ENCODE measurements at places on chromosomes 11 and 22. TPM values are rescaled to one million over a fixed set of nuclear protein-coding genes. Genes with fewer than 3 reads are reported as not detected.

OR8U1 gene
- not detected for total RNA-seq

OR56A1 gene
- total RNA-seq = not detected

DNA sequence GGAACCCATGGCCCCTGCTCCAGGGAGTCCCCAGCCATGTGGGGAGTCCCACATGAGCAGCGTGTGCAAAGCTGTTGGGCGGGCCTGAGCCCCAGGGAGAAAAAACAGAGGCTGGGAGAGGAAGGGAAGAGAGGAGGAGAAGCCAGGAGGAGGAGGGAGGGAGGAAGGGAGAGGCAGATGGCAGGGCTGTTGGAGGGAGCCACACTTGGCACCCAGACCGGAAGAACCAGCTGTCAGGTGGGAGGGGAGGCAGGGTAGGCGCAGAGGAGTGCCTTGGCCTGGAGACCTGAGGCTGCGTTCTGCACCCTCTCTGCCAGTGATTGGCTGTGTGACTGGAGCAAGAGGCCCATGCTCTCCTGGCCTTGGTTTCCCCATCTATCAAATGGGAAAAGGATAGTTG lies 6.7 kb downstream of the SYNGR1 start:
- no peaks in the 10 kb centered on the region for H3K36me3 ChIP-seq
- no peak overlapping the region for H3K27ac ChIP-seq
- H3K27me3 ChIP-seq = no peaks in the 10 kb centered on the region
- H3K4me3 ChIP-seq = no peak overlapping the region

DNA sequence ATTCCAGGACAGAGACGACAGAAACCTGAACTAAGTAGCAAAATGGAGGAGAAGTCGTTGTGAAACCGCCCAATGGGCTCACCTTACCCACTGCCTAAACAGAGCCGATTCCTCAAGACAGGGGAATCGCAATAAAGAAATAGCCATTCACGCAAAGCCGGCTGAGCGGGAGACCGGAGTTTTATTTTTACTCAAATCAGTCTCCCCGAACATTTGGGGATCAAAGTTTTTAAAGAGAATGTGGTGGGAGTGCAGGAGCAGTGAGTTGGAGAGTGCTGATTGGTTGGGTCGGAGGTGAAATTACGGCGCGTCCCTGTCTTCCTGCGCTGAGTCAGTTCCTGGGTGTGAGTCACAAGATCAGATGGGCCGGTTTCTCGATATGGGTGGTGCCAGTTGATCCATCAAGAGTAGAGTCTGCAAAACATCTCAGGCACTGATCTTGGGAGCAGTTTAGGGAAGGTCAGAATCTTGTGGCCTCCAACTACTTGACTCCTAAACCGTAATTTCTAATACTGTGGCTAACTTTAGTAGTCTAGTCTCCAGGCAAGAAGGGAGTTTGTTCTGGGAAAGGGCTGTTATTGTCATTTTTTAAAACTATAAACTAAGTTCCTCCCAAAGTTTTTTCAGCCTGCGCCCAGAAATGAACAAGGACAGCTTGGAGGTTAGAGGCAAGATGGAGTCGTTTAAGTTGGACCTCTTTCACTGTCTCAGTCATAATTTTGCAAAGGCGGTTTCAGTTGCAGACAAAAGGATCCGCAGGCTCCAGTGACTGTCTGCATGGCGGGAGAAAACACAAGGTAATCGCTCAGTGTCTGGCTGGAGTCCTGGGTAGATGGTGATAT lies 34.1 kb downstream of the OR4D9 start:
- DNase-seq = no peak
- no peaks in the 10 kb centered on the region for H3K27me3 ChIP-seq
- H3K27ac ChIP-seq = no peak overlapping the region
- no peaks in the 10 kb centered on the region for H3K36me3 ChIP-seq
- no peak overlapping the region for H3K4me3 ChIP-seq
- no peaks in the 10 kb centered on the region for H3K4me1 ChIP-seq

DNA sequence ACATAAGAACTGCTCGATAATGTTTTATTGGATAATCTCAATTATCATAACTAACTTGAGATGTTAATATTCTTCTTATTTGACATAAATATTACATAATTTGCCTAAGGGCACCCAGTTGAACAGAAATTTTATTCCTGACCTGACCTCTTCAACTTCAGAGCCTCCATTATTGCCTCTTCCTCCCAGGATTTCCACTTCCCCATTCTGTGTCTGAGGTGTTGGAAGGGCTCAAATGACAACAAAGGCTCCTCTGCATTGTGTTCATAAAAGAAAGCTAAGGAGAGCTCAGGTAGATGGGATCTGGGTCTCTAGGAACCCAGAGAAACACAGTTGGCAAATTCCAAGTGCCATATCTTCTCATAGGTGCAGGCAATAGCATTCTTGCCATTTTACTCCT lies 61.2 kb upstream of the ARHGAP20 start:
- H3K4me3 ChIP-seq = no peak overlapping the region
- DNase-seq = no peak
- no peaks in the 10 kb centered on the region for H3K27me3 ChIP-seq
- no peak overlapping the region for H3K27ac ChIP-seq

- H3K4me3 ChIP-seq = no peak overlapping the region
- no peak overlapping the region for H3K27ac ChIP-seq
- DNase-seq = no peak
- H3K4me1 ChIP-seq = no peaks in the 10 kb centered on the region
- H3K36me3 ChIP-seq = no peaks in the 10 kb centered on the region
Observed at GRCh38 chr11:18974192-18974591, 35.0 kb upstream of the MRGPRX1 start.
